ENCODE measurements at places on chromosomes 5 and 9.
A peak's percentile ranks its signal among the peaks of the same experiment; 100 is the strongest.

- DNase-seq: peak; percentile 51
Measured at GRCh38 chr5:79229357-79230174, 6.4 kb upstream of the JMY start.

- no peak for DNase-seq
Measured at GRCh38 chr9:88143179-88143578, 4.9 kb upstream of the SPATA31C2 start.

GRCh38 chr5:110351430-110351829 lies 375.0 kb downstream of the TMEM232 start:
- no peak for DNase-seq

GRCh38 chr5:31516802-31517201 lies 15.1 kb downstream of the DROSHA start:
- no peak for DNase-seq

- DNase-seq: no peak
Measured at GRCh38 chr5:137389042-137389441, 110.1 kb downstream of the SPOCK1 start.

DNA sequence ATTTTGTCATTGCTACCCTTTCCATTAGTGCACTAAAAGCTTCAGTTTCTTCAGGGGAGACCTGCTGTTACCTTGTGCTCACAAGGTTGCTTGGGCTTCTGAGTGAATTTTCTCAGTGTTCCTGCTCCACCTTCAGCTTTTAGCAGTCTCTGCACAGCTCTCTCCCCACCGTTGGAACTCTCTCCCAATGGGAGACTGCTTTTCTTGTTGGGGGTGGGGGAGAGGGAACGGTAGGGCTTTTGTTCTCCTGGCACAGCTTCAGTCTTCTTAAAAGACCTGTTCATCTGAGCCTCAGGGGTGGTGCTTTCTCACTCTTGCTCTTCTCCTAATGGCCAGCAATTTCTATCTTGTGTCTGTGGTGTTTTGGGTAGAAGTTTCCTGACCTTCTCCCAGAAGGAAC lies 915.7 kb downstream of the EFNA5 start:
- no peak for DNase-seq

GRCh38 chr9:65449423-65449822 lies 164.4 kb upstream of the FOXD4L5 start:
- no peak for DNase-seq

DNA sequence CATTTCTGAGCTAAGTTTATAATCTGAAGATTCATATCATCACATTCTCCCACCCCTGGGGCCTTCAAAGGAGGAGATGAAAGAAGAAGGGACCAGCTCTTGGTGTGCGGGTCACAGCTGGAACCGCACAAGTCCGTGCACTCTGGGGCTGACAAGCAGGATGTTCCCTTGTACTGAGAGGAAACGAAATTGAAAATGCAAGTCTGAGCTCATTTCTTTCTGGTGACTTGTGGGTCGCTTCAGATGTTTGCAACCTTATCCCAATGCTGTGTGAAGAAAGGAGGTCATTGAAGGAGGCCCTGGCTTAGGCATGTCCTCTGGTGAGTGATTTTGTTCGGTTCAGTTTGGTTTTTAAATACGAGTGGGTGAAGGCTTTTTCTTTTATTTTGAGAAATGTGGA lies 59.6 kb downstream of the C9orf152 start:
- DNase-seq: no peak

DNA sequence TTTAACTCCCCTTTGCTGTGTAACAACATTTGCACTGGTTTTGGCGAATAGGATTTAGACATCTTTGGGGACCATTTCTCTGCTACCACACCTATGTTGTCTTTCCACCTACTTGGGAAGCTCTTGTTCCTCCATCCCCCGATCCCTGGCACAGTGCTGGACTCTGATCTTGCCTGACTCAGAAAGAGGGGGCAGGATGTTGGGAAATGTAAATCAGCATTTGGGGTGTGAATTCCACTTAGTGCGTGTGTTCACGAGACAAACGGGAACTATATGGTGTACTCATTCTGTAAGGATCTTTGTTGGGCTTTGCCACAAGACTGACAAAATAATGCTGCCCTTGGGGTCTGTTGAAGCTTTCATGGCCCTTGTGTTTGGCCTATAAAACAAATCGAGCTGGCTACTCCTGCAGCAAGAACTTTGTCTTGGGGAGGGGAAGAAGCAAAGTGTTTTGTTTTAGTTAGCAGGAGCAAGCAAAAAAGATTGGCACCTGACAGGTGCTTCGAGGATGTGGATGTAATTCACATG lies 18.5 kb downstream of the TMEM268 start:
- no peak for DNase-seq

DNA sequence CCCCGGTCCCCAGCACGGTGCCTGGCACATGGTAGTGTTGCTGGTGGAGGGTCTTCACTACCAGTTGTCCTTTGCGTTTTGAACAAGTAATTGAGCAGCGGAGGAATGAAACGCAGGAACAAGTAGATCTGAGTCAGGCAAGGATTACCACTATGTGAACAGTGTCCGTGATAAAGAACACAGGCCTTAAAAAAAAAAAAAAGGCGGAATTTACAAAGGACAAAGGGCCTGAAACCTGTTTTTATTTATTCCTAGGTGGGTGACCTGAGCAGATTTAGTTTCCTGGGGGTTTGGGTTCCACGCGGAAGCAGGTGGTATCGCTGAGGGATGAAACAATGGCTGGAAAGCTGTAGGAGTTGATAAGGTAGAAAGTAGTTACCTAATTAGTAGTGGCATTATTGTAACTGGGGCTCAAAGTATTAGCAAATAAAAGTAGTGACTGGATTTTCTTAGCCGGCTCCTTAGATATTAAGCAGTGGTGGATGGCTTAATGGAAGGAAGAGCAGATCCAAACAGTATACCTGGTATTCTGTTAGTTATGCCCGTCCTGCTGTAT lies 1.1 kb downstream of the RUSC2 start:
- DNase-seq: no peak

- DNase-seq: peak; percentile 81
Measured at GRCh38 chr5:9924614-9925013, 294.5 kb upstream of the TAS2R1 start.

DNA sequence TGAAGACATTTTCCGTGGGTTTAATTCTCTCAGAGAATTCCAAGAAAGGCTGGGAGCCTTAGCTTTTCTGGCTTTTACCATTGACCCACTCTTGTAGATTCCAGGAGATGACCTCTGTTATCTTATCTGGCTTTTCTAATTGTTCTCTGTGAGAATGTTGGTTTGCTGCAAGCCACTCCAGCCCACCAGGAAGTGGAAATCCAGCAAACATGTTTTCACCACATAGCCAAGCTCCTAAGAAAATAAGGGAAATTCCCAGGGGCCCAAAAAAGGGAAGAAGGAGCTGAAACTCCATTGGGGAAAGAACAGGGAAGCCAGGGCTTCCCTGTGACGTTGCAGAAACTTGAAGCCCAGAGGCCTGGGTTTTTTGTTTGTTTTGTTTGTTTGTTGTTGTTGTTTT lies 19.7 kb downstream of the GPR107 start:
- DNase-seq: peak; percentile 13

DNA sequence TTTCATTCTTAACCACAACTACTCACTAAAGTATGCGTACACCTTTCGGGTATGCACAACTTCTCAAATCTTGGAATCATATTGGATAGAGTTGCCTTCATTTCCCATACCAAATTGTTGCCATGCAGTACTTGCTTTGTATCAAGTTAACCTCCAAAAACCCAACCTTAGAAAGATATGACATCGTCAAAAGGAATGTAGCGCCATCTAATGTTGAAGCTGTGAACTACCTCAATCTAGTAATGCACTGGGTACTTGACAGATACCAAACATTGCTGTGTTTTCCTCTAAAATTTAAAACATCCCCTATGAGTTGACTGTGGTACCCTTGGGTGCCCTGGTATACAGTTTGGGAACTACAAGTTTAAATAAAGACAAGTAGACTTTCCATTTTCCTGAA lies 318.4 kb downstream of the ARL15 start:
- DNase-seq: no peak

DNA sequence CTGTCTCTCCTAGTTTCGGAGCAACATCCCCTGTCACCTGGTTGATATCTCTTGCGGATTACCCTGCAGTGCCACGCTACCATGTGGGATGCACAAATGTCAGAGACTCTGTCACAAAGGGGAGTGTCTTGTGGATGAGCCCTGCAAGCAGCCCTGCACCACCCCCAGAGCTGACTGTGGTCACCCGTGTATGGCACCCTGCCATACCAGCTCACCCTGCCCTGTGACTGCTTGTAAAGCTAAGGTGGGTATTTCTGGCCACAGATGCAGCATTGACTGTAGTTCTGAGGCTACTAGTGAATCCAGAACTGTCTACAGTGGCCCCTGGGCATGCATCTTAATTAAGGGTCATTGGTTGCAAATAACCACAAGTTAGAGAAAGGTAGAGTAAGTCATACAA lies 50.8 kb downstream of the AQP7 start:
- DNase-seq: no peak

- DNase-seq: no peak
Measured at GRCh38 chr5:173354645-173355044, 26.4 kb upstream of the STC2 start.

- no peak for DNase-seq
Measured at GRCh38 chr5:112697322-112697721, 40.4 kb upstream of the APC start.

- peak; percentile 30 for DNase-seq
Measured at GRCh38 chr5:71778678-71779276, 59.7 kb downstream of the CARTPT start.

DNA sequence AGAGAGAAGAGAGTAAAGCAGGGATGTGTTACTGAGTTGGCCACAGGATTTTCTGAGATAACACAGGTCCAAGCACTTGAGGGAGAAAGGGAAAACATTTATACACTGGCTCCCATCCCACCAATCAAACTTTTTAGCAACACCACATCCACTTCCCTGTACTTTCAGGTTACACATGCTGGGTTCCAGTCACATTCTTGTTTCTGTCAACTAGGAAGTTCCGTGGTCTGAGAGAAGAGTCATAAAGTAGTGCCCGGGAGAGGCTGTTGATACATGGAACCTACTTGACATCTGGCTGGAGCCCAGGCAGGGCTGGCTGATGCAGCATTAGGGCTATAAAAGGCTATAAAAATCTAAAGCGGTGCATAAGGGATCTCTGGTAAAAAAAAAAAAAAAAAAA lies 473.9 kb upstream of the COX7C start:
- DNase-seq: no peak

GRCh38 chr9:128475867-128476266 lies 20.1 kb downstream of the ODF2 start:
- DNase-seq: no peak

- DNase-seq: no peak
Measured at GRCh38 chr5:60382716-60383115, 317.2 kb downstream of the DEPDC1B start.

- no peak for DNase-seq
Measured at GRCh38 chr9:4774209-4774608, 18.5 kb upstream of the RCL1 start.

- DNase-seq: no peak
Measured at GRCh38 chr9:114634387-114634786, 23.2 kb downstream of the TEX53 start.

DNA sequence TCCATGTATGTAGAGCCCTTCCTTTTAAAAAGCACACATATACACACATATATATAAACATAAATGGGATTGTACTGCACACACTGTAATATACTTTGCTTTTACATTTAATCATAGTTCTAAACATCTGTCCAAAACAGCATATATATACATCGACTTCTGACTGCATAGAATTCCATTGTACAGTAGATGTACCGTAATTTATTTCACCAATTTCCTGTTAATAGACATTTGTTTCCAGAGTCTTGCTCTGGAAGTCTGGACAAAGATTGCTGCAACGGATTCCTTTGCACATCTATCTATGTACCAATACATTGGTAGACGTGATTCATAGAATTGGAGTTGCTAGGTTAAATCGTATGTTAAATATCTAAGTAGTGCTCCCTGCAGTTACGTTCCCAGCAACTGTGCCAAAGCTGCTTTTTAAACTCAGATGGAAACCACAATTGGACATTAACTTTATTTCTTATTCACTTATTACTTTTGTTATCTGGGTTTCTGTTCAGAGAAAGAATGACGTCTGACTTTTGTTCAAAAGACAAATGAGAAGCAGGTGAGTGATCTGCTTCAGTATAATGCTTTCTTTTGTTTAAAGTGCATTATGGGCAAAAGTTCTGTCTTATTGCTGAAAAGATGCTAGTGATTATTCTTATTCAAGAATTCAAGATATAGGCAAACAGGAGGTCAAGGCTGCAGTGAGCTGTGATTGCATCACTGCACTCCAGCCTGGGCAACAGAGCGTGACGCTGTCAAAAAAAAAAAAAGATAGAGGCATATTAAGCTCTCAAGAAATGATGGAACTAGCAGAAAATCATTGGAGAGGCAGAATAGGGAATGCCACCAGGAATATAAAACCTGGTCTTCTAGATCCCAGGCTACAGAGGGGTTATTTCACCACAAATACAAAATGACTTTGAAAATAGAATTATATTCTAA lies 138.2 kb downstream of the FGF1 start:
- no peak for DNase-seq

DNA sequence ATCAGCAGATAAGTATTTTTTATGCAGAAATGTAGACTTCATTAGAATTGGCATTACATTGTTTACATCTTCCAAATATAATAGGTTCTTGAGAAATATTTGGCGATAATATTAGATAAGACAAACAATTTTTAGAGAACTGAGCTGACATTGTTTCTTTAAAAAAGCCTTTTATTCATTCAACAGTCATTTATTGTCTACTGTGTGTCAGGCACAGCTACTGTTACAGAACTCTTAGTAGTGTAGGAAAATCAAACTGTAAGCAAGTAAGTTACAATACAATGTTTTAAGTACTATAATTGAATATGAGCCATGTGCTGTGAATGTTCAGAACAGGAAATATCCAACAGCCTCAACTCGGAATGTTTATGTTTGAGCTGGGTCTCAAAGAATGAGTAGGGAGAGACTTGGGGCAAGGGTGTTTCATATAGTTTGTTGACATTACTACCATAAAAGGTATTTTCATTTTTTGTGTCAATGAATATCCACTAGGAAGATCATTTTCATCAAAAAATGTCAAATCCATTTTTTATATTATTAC lies 114.0 kb downstream of the CDC42SE2 start:
- DNase-seq: no peak

DNA sequence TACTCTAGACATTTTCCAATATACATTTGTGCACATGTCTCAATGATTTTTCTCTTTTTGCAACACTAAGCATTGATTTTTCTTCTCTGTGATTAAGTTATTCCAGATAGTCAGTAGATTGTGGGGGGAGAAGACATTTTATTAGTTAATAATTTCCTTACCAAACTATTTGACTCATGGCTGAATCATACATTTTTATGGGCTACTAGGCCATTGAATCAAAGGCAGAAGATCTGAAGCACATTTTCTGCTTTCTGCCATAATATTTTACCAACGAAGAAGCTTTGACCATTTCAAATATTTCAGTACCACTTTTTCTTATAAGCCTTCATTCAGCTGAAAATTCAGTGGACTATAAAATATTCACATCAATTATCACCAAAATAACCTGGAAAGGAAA lies 175.6 kb downstream of the IRX2 start:
- no peak for DNase-seq

- DNase-seq: no peak
Measured at GRCh38 chr5:152472083-152472482, 67.0 kb upstream of the NMUR2 start.

DNA sequence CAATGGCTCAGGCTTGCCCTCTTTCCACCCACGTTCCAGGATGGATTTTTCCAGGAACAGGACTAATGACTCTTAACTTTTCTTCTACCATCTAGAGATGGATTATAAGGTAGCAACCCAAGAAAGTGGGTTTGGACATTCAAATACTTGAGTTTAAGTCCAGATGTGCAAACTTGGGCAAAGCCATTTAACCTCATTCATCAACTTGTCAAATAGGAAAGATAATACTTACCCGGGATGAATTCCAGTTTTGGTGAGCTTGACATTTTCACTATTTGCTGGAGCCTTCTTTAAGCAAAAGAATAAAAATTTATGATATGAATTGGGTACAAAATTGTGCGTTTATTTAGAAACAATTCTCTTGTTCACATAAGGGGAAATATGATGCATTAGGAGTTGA lies 44.3 kb upstream of the ZBED3 start:
- no peak for DNase-seq
